H9 (cell line): ENCODE measurements at places on chromosomes 6 and 20. TPM values are rescaled to one million over a fixed set of nuclear protein-coding genes. Genes with fewer than 3 reads are reported as not detected.

Gene AIF1
- 3.2 and 4.2 TPM in 2 replicates for total RNA-seq

- H3K36me3 ChIP-seq, result 0 out of 2 replicates have a peak, but pooled peaks cover 3% of the 10 kb centered on the region
- no peak overlapping the region for H3K4me3 ChIP-seq
- no peaks in the 10 kb centered on the region for H3K4me1 ChIP-seq
- H3K27ac ChIP-seq, result no peak overlapping the region
These were observed 593.0 kb upstream of the CITED2 start for GRCh38 chr6:139967497-139967896.

DNA sequence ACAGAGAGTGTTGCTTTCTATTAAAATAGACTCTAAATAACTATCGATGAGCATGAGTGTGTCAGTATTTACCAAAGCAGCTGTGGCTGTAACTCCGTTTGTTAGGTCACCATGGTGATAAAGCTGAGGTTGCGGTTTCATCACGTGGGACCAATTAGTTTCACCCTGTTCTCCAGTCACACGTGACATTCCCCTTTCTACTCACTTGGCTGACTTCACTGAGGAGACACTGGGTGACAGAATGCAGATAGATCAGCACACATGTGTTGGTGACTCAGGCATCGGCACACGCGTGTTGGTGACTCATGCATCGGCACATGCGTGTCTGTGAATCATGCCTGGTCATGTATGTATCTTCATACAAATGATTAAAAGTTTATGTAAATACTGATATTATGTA is 285.4 kb downstream of the THBS2 start:
- H3K4me3 ChIP-seq, result no peak overlapping the region
- H3K27me3 ChIP-seq, result no peaks in the 10 kb centered on the region
- H3K36me3 ChIP-seq, result peaks cover 6% of the 10 kb centered on the region; the same call in 1 of the 2 replicates
- no peak for DNase-seq

DNA sequence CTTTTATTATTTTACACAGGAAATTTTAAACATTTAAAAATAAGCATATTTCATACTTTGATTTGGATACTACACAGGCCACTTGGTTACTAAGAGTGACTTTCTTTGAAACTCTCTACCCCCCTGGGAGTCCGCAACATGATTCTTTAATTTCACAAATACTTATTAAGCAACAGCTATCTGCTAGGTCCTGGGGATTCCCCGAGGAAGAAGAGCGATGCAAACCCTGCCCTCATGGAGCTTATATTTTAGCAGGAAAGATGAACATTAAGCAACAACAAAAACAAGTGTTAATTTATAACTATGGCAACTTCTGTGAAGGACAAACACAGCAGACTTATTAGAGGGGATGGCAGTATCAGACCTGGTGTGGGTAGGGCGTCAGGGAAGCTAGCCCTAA is 3.9 kb upstream of the ADTRP start:
- H3K4me1 ChIP-seq, result peaks cover 6% of the 10 kb centered on the region; the same call in 1 of the 2 replicates
- no peak overlapping the region for H3K4me3 ChIP-seq
